ENCODE measurements at places on chromosomes 3 and 15.

DNA sequence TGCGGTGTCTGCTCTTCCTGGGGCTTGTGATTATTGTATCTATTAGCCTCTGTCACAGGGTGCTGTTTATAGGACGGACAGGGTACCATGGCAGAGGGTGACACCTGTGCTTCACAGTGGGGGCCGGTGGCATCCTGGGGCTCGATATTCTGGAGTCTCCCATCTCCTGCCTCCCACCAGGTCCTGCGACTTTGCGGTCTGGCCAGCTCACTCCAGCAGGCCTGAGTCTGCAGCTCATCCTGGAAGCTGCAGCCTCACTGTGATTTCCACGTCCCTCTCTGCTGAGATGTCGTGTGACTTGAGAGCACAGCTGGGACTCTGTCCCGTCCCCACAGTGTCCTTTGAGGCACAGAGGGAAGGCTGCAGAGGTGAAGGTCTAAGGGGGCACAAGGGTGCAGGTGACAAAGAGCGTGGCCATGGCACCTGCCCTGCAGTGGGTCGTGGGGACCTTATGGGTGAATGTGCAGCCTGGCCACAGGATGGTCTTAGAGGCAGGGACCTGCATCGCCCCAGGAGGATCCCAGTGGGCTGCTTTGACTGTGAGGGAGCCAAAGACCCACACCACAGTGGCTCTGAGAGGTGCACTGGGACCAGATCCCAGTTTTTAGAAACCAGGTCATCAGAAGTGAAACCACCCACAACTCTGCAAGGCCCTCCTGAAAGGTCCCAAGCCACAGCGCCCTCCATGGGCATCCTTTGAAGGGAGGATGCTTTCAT is 172.8 kb downstream of the KLF13 start:
- DNase-seq, result no peak

- no peak for DNase-seq
Measured at GRCh38 chr3:26198609-26199008, 408.7 kb downstream of the OXSM start.

DNA sequence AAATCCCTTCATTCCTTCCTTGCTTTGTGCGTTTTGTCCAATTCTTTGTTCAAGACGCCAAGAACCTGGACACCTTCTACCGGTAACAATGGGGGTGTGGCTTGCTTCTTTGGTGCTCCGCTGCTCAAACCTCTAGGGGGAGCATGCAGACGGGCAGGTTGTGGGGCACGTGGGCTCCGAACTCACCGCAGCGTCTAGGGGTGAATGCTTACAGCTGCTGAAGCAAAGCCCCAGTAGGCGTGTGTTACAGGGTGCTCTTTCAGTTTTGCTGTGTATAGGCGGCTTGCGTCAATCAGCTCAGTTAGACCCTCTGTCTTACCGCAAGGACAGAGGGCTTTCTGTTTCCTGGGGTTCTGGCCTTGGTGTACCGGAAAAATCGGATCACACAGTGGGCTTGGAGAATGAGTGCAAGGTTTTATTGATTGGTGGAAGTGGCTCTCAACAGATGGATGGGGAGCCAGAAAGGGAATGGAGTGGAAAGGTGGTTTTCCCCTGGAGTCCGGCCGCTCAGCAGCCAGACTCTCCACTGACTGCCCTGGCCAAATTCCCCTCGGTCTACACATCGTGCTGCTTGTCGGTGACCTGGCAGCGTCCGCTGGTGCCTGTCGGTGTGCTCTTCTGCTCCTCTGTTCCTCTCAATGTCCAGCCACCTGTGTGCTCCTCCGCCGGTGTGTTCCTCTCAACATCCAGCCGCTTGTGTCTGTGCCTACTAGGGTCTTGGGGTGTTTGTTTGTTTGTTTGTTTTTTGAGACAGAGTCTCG is 1.2 kb upstream of the LRRC34 start:
- DNase-seq, result peak; percentile 92

GRCh38 chr15:83283813-83284558 is 478 bp downstream of the BNC1 start:
- peak; percentile 42 for DNase-seq

DNA sequence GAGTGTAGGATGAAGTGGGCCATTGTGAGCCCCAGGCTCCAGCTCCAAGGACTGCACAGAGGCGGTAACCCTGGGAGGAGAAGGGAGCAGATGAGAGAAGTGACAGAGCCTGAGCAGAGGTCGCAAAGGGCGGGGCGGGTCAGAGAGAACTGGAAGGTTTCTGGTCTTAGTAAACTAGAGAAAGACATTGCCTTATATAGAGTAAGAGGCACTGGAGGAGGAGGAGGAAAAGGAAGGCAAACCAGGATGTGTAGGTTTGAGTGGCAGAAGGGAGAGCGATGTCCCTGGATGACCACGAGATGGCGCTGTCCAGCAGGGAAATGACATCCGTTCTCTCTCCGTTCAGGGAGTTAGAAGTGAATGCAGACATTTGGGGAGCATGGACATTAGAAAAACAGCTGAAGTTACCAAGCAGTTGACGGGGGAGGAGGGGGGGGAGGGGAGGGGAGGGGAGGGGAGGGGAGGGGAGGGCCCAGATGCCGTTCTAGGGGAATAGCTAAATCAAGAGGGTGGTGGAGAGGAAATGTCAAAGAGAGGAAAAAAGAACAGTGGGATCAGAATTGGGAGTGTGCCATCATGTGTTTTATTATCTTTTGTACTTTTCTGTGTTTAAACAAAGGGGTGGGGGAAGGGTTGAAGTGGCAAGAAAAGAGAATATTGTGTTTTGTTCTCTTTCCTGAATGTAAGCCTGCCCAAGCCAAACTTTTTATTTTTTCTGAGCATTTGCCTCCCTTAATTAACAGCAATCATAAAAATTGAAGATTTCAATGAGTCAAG is 48.8 kb downstream of the STARD5 start:
- peak; percentile 95 for DNase-seq

DNA sequence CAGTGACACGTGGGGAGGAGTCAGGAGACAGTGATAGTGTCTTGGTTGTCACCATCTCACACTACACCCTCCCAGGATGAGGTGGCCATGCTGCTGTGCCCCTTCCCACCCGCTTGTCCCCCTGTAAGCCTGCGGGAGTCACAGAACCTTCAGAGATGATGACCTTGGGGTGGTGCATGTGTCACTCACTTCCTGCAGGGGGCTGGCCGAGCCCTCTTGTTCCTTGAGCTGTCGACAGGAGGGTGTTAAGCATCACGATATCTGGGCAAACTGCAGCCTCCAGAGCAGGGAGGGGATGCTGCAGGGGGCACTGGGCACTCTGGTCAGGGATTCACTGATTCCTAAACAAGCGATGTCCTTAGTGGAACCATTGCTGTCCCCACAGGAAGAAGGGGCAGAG is 27.7 kb downstream of the FAH start:
- DNase-seq, result peak; percentile 31

GRCh38 chr3:14118400-14119381 is 6.0 kb downstream of the CHCHD4 start:
- DNase-seq, result no peak

- no peak for DNase-seq
Measured at GRCh38 chr3:24288496-24289236, 206.0 kb downstream of the THRB start.

- DNase-seq, result no peak
Measured at GRCh38 chr15:62857411-62857853, 185.1 kb upstream of the TPM1 start.

GRCh38 chr3:73846951-73847350 is 222.2 kb upstream of the PDZRN3 start:
- DNase-seq, result no peak

DNA sequence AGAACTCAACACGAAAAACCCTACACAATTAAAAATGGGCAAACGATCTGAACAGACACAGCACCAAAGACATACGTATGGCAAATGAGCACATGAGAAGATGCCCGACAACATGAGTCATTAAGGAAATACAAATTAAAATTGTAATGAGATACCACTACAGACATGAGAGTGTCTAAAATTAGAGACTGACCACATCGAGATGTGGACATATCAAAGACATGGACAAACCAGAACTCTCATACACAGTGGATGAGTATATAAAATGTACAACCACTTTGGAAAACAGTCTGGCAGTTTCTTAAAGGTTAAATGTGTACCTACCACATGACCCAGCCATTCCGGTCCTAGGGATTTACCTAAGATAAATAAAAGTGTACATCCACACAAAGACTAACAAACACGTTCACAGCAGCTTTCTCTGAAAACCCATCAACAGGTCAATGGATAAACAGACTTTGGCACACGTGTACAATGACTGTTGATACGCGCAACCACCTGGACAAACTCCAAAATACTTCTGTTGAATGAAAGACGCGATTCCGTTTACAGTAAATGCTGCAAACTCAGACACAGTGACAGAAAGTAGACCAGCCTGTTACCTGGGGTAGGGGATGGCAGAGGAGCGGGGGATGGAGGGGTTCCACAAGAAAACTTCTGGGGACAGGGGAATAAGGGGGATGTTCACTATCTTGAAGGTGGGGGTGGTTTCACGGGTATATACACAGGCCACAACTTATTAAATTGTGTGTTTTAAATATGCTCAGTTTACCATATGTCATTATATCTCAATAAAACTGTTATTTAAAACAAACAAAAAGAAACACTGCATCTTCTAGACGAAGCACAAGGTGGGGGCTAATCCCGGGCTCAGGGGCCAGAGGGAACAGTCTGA is 2.1 kb downstream of the TNK2 start:
- DNase-seq, result no peak

DNA sequence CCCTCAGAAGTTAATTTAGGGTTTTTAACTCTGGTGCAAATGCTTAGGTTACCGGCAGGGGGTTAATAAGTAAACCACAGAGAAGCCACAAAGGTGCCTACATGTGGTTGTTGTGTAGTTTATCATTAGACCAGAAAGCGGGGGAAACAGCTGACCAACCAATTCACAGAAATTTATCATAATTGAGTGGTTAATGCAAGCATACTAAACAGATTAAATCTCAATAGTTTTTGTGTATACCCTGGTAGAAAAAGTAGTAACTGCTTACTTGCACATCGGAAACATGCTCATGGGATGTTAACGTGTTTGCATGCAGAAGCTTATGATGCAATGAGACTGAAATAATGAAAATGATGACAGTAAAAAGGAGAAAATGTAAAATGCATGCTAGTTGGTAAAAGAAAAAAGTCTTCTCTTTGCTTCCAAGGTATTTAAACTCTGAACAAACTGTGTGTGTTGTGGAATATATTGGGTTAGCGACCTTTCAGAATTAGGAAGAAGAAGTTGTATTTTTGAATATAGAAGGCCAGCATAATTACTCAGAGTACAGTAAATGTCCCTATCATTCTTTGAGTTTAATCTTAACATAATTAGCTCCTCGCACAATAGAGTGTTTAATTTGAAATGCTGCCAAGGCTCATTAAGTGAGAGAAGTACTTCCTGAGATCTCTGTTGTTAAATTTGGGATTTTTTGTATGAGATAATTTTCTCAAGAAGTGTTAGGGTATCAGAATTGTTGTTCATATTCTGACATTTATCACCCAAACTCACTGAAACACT is 316.2 kb downstream of the PTPRG start:
- DNase-seq, result peak; percentile 52

- DNase-seq, result no peak
Measured at GRCh38 chr3:186004671-186005070, 66.9 kb upstream of the TRA2B start.

- DNase-seq, result no peak
Measured at GRCh38 chr15:78937132-78937739, 7.6 kb downstream of the CTSH start.

GRCh38 chr3:75506603-75507002 is 157.5 kb upstream of the FRG2C start:
- no peak for DNase-seq

- peak; percentile 25 for DNase-seq
Measured at GRCh38 chr15:82294061-82294690, 31.6 kb downstream of the SAXO2 start.

- DNase-seq, result no peak
Measured at GRCh38 chr15:31272558-31273257, 53.9 kb upstream of the KLF13 start.
